H1 (cell line): ENCODE measurements at places on chromosomes 12 and 14.

DNA sequence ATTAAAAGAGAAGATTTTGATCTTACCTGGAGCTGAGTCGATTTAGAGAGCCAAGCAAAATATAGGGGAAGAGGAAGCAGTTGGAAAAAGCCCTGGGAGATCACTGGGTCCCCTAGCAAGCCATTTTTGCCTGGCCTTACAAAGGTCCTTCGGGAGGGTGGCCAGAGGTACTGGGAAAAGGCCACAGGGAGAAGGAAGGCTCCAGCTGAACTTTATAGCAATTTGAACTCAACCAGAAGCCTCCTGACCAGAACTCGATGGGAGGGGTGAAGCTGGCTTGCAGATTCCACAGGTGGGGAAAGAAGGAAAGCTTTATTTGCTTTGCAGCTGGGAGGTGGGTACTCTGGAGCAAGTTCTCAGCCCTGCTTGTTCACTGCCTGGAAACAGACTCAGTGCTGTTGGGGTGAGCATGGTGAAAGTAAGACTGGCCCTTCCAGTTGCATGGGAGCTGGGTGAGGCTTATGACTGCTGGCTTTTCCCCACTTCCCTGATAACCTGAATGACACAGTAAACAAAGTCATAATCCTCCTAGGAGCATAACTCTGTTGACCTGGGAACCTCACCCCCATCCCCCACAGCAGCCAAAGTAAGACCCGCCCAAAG, 855.8 kb downstream of the FSCB start:
- no peak for DNase-seq

GRCh38 chr12:13211859-13212664, 15.5 kb downstream of the EMP1 start:
- no peak for DNase-seq

- no peak for DNase-seq
These were observed 186.6 kb downstream of the PAX9 start for GRCh38 chr14:36848213-36848612.

DNA sequence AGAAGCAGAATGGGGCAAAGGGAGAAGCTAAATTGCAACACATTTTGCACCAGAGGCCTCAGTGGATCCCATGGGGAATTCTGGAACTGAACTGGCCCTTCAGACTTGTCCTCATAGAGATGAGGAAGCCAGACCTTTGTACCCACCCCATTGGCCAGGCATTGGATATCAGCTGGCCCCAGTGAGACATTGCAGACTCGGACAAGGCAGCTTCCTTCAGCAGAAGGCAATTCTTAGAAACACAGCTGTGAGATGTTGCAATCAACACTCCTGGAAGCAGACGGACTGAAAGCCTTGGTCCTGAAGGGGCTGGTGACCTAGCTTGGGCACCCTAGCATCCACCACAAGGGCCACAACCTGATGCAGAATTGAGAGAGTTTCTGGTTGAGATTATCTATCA, 218.1 kb downstream of the MSRB3 start:
- no peak for DNase-seq

DNA sequence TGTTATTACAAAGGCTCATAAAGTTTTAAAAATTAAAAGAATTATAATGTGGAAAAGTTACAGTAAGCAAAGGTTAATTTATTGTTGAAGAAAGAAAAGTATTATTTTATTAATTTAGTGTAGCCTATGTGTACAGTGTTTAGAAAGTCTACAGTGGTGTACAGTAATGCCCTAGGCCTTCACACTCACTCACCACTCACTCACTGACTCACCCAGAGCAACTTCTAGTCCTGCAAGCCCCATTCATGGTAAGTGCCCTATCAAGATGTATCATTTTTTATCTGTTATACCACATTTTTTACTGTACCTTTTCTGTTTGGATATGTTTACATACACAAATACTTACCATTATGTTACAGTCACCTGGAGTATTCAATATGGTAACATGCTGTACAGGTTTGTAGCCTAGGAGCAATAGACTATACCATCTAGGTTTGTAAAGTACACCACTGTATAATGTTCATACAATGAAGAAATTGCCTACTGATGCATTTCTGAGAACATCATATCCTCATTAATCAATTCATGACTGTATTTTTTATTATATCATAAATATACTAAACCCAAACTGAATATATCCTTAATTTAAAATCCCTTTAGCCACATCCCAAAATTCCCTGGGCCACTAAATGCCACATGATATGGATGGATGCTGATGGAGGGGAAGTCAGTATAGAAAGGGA, 43.6 kb upstream of the NID2 start:
- no peak for DNase-seq

- DNase-seq = no peak
These were observed 14.9 kb downstream of the RAB35 start for GRCh38 chr12:120101617-120102016.

DNA sequence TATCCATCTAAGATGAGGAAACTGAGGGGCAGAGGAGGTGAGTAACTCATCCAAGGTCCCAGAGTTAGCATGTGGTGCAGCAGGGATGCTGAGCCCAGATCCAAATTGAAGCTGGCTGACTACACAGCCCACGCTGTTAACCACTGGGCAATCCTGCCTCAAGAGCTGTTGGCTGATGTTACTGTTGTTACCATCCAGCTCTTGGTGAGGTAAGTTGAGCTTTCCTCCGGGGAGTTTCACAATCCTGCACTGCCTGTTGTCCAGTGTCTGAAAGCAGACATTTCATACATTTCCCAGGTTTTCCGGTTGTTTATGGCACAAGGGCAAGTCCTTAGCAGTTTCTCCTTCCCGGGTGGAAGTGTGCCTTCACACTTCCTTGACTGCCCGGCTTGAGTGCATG, 14.5 kb downstream of the CYP46A1 start:
- no peak for DNase-seq

DNA sequence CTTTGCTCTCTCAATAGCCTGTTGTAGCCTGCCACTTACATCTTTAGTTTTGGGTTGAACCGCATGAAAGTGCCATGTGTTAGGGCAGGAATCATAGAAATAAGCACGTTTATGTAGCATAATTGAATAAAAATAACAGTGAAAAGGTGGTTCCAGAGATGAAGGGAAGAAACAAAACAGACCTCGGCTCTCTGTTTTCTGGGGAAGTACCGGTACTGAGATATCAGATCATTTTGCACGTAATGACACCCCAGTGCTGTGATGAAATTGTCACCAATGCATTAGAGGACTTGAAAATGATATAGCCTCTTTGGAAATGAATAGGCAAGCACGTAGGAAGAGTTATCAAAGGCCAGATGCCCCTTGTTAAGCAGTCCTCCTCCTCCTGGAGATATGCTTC, 42.5 kb upstream of the DLK1 start:
- no peak for DNase-seq

DNA sequence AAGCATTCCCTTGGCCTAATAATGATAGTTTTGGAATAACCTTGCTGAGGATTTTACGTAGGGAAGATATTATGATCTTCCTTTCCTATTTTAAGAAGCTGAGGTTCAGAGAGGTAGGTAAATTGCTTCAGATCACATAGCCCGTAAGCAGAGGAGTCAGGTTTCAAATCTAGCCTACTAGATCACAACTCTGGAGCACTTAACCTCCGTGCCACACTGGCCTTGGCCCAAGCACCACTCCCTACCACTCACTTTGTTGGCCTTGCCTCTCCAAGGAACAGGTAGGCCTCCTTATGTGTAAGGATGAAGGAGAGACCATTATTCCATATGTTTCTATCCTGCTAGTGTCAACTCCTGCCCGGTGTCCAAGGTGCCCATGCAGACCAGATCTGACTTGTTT, 12.4 kb upstream of the ACOT1 start:
- DNase-seq = no peak

DNA sequence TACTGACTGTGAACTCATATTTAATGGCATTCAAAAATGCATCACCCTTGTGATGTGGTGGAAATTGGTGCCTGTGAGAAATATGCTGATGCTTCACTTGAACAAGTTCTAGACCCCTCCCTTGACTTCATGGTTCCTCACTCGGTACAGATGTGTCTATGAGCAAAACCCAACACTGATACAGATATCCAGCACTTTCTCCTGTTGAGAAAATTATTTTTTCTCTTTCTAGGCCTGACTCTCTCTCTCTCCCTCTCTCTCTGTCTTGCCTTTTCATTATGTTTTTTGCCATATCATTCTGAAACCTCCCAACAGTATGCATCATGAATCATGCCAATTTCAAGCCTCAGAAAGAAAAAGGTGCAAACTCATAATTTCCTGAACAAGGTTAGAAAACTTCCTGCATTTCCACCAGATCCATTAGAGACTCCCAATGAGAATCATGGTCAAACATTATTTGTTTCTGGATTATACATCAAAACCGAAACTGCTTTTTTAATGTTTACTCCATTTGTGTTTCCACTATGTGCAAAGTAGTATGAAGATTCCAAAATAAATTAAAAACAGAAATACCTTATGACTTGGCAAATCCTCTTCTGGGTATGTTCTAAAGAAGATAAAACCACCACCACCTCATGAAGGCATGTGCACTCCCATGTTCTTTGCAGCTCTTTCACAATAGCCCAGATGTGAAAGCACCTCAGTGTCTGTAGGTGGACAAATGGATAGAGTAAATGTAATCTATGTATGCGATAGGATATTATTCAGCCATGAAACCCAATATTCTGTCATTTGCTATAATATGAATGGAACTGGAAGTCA, 543.6 kb downstream of the TMEM121 start:
- DNase-seq = no peak
